Right hindlimb (tissue), 1 donor: ENCODE measurements at places on chromosomes 1 and 21.
A peak's percentile ranks its signal among the peaks of the same experiment; 100 is the strongest.

DNA sequence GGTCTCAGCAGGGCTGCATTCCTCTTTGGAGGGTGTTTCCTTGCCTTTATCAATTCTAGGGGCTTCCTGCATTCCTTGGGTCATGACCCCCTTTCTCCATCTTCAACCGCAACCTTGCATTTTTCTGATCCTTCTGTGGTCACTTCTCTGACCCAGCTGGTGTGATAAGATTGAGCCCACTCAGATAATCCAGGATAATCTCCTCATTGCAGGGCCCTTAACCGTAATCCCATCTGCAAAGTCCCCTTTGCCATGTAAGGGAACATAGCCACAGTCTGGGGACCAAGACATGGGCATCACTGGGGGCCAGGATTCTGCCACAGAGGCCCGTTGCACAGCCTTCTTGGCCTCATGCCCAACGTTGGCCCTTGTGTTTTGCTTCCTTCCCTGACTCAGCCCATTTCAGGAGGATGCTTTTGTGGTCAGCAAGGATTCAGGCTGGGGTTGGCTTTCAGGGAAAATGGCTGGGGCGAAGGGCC is 35.0 kb upstream of the IL19 start:
- DNase-seq: no peak

- DNase-seq: peak; percentile 68
Measured at GRCh38 chr21:35738347-35738961, 321.9 kb downstream of the SETD4 start.

GRCh38 chr1:60078182-60078581 is 4.6 kb upstream of the C1orf87 start:
- DNase-seq: no peak

DNA sequence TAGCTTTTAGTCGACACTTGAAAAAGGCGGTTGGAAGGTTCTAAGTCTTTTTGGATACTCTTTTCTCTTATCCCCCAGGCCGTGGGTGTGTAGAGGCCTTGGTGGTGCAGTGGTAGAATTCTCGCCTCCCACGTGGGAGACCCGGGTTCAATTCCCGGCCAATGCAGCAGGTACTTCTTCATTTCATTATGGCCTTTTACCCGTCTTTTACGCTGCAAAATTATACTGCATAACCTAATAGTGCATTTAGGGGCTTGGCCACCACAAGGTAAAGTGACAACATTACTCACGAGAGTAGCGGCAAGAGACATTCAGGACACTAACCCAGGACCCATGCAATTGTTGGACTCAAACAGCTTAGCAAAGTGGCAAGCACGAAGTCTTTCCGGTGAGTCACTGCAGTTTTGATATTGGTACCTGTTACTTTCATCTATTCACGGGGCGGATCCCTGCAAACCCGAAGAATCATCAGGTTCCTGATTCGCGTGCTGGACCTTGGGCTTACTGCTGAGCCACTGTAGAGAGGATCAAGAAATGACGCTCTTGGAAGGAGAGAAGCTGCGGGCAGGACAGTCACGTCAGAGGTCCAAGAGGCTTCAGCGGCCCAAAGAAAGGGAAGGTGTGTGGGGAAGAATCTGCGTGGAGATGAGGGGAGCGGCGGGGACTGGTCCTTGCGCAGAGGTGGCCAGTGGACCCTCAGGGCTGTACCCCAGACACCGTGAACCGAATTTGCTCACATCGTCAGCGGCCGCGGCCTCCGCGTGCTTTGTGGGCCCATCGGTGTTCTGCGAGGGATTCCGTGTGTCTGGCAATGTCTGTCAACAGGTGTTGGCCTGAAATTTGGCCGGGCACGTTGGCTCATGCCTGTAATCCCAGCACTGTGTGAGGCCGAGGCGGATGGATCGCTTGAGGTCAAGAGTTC is 12.9 kb upstream of the RNU1-4 start:
- peak; percentile 16 for DNase-seq

DNA sequence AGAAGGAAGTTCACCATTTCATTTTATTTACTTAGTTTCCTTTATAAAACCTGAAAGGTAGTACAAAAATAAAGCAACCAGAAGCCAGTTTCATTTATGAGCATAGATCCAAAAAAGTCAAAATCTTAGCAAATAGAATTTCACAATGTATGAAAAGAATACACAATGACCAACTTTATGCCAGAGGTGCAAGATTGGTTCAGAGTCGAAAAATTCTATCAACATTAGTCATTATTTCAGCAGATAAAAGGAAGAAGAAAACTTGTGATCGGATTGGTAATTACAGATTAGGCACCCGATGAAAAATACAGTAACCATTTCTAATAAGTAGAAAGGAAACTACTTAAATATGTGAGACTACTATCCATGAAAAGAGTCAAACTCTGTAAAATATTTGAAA is 89.1 kb downstream of the ITSN1 start:
- no peak for DNase-seq

DNA sequence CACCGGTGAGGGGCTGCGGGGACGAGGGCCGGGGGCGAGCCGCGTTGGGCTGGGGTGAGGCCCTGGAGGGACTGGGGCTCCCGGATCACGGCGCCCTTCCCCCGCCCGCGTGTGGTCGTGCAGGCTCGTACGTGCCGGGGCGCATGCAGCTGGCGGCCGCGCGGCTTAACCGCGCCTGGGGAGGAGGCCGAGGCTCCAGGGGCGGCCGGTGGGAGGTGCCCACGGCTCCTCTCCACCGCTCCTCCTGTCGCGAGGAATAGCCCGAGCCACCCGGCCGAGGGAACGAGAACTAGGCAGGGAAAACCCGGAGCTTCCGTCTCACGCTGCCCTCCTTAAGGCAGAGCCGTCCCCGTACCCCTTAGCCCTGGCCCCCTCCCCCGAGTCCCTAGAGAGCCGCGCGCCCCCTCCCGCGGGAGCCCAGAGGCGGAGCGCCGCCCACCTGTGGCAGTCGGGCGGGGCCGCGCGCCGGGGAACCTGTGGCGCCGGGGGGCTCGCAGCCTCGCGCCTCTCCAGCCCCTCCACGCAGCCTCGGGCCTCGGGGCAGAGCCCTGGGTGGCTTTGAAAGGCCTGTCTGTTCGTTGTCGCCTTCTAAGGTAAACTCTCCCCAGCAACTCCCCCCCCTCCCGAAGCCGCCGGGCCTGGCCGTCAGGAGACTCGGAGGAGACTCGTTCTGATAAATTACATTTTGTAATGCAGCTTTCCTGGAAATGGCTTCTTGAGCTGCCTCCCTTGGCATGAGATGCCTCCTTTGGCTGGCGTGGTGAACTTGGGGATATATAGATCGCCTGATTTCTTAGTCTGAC is 746 bp downstream of the AK4 start:
- peak; percentile 70 for DNase-seq

DNA sequence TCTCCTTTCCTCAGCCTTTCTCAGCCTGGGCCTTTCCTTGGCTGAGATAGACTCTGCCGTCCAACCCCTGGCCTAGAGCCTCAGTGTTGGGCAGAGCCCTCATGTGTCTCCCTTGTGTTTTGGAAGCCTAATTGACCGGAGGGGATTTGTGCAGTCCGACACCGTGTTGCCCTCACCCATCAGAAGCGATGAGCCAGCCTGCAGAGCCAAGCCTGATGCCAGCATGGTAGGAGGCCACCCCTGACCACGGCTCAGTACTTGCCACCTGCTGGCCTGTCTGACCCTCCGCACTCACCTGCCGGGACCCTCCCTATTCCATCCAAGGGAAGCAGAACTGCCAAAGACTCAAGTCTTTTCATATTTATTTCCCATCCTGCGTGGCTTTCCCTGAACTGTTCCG is 9.3 kb upstream of the SFN start:
- DNase-seq: no peak

GRCh38 chr1:244074559-244075171 is 23.6 kb downstream of the ZBTB18 start:
- DNase-seq: no peak

- peak; percentile 53 for DNase-seq
Measured at GRCh38 chr1:158049853-158050252, 56.4 kb downstream of the KIRREL1 start.

GRCh38 chr21:21530680-21531079 is 532.5 kb downstream of the NCAM2 start:
- no peak for DNase-seq

- no peak for DNase-seq
Measured at GRCh38 chr1:244276646-244277045, 175.1 kb downstream of the ADSS2 start.

DNA sequence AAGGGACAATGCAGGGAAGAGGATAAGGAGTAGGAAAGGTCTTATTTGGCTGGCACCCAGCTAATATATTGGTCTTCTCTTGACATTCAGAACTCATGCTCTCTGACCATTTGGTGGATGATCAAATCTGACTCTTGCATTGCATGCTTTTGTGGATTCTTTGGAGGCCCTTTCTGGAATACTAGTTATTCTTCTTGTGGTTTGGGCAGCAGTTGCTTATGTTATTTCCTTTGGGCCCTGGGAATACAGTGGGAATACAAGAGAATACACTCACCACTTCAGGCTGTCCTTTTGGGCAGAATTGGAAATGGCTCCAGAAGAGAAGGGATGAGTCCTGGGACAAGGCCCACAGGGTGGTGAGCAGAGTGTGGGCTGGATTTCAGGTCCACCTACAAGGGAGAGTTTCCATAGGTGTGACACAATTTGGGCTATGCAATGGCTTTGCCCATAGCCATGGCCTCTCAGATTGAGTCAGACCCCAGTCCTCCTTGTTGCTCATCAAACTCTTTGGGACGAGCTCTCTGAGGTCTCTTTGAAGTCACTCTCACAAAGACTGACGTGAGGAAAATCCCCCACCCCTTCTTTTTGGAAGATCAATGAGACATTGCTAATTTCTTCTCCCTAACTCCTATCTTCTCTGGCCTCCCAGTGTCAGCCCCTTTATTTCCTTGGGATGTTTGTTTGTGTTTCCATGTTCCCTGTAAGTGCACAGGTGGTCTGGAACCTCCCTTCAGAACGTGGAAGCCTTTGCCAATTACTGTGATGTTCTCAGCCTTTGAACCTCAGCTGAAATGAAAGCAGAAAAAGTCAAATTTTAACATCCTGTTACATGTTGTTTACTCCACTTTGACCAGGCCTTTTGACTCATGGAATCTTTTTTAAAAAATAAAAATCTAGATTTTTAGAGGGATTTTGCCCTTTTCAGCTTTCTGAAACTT is 19.4 kb downstream of the HSD11B1 start:
- no peak for DNase-seq

DNA sequence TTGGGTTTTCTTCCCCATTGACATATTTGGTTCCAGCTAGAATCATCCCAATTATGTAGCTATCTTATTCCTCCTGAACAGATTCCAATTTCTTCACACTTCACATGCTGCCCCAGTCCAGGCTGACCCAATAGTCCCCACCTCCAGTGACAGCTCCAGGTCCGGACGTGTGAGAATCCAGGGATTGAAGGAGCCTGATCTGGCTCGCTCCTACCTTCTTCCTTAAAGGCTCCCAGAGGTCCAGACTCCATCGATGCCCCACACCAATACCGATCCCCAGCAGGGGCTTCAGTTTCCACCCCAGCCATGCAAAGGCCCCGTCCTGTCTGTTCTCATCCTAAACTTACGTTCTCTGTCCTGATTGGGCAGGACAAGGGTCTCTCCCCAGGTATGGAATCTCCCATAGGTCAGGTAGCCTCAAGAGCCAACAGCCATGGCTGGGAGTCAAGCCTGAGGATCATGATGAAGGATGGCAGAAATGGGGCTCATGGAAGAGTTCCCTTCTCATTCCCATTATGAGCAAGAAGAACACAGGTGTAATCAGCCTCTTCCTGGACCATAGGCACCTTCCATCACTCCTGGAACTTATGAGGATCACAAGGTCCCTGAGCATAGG is 20.4 kb upstream of the SLAMF9 start:
- DNase-seq: no peak

GRCh38 chr1:81547912-81548303 is 252.8 kb upstream of the ADGRL2 start:
- no peak for DNase-seq

- no peak for DNase-seq
Measured at GRCh38 chr1:118303534-118303933, 118.5 kb upstream of the SPAG17 start.
